ENCODE measurements at places on chromosomes 1 and 21. TPM values are rescaled to one million over a fixed set of nuclear protein-coding genes. Genes with fewer than 3 reads are reported as not detected.
A peak's percentile ranks its signal among the peaks of the same experiment; 100 is the strongest.

The UQCRHL gene
- total RNA-seq = 8.6 TPM

DNA sequence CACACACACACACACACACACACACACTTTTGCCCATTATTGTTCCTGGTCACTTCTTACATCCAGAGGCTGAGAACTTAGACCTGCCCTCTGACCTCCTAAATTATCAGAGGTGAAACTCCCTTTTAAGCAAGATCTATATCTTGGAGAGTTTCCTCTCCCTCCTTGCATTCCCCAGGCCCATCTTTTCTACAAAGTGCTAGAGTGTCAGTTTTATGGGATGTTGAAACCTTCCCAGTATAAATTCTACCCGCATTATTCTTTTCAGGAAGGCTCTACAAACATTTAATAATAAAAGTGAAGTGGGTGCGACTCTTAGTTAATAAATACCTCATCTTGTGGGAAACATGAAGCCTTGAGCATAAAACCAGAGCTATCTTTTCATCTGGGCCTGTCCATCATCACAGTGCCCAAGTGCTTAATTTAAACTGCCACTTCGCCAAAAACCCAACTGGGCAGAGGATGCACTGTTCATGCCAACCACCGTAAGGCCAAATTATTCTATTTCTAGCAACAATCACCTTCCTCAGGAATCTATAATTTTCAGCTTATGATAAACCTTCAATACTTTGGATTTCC, 458.2 kb upstream of the RUNX1 start:
- H3K4me3 ChIP-seq = no peak overlapping the region
- no peaks in the 10 kb centered on the region for H3K27me3 ChIP-seq
- DNase-seq = no peak
- peaks cover 29% of the 10 kb centered on the region for H3K4me1 ChIP-seq
- no peak overlapping the region for H3K27ac ChIP-seq

DNA sequence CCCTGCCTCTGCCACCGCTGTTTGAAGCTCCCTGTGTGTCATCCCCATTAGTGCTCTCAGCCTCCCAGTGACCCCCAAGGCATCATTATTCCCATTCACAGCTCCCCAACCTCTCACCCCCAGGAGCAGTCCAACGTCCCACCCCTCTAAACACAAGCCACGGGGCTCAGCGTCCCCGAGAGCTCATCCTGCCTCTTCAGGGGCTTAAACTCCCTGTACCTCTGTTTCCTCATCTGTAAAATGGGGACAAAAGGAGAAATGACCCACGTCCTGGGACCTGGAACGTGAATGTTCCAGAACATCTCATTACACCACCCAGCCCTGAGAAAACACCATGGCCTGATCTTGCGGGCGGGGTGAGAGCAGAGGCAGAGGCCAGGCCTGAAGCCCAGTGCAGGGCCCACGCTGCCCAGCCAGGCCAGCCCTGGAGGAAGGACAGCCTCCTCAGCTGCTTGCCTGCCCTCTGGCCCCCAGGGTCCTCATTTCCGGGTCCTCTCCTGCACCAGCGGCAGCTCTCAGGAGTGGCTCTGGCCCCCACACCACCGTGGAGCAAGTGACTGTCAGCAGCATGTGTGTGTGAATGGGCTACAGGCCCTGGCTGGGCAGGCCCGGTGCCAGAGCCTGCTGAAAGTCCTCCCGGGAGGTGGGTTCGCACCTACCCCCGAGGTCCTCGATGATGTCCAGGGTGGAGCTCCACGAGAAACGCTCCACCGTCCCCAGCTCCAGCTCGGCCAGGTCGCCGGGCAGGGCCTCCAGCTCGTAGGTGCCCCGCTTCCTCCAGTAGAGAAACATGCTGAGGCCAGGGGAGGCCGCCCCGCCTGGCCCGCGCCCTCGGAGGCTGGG, 14.1 kb upstream of the PLEKHG5 start:
- DNase-seq = no peak
- no peaks in the 10 kb centered on the region for H3K36me3 ChIP-seq
- H3K27ac ChIP-seq = no peak overlapping the region

DNA sequence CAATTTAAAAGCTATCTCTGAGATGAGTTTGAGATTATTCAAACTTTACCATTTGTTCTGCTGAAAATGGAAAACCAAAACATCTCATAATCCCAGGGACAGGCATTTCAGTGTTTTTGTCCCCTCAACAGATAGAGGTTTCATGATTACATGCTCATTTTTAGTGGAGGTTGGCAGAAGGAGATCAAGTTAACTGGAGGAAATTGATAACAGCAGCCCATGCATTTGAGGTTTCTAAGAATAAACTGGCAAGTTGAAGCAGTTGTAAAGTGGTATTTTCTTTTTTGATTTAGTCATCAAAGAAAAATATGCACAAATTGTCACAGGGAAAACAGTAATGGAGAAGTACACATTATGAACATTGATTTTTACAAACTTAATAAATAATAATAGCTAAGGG, 205.8 kb downstream of the PLA2G4A start:
- no peaks in the 10 kb centered on the region for H3K4me1 ChIP-seq
- H3K27ac ChIP-seq = no peak overlapping the region
- no peak for DNase-seq
- H3K4me3 ChIP-seq = no peak overlapping the region
- no peaks in the 10 kb centered on the region for H3K36me3 ChIP-seq
- H3K27me3 ChIP-seq = no peaks in the 10 kb centered on the region

GRCh38 chr1:10001016-10001665, 4.1 kb downstream of the RBP7 start:
- H3K4me3 ChIP-seq = no peak overlapping the region
- no peak for DNase-seq
- H3K36me3 ChIP-seq = no peaks in the 10 kb centered on the region
- no peak overlapping the region for H3K27ac ChIP-seq

GRCh38 chr1:230536641-230537155, 105.6 kb upstream of the COG2 start:
- H3K4me3 ChIP-seq = no peak overlapping the region
- no peak overlapping the region for H3K27ac ChIP-seq
- H3K27me3 ChIP-seq = no peaks in the 10 kb centered on the region
- H3K36me3 ChIP-seq = no peaks in the 10 kb centered on the region
- H3K4me1 ChIP-seq = no peaks in the 10 kb centered on the region
- no peak for DNase-seq

- no peaks in the 10 kb centered on the region for H3K27me3 ChIP-seq
- peak overlapping the region; percentile 24 for H3K4me3 ChIP-seq
- H3K4me1 ChIP-seq = no peaks in the 10 kb centered on the region
- H3K27ac ChIP-seq = no peak overlapping the region
Measured at GRCh38 chr21:37565530-37566223, 199.1 kb downstream of the DYRK1A start.

DNA sequence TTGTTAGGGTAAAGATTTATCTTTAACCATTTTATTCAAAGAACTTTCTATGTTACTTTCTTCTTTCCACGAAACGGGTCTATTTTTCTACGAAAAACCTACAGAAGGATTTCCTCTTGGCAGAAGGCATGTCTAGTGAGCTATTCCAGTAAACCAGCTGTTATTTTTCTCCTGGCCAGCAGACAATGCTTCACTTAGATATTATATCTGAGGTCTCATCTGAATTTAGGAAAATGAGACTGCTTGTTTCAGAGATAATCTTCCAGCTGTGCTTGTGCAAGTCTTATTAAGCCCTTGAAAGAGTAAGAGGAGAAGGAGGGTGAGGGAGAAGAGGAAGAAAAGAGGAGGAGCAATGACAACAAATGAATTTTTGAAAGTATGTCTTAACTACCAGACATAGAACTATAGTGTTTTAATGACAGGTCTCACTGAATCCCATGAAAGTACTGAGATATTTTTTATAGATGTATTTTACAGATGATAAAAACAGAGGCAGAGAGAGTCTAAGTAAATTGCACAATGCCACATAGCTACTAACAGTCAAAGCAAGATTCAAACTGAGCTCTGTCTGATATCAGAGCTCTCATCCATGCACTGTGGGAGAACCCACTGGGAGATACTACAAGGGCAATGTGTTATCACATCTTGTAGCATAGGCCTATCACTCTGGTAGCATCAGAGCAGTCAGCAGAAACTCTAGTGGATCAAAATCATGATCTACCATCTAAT, 54.6 kb upstream of the SAMSN1 start:
- DNase-seq = peak; percentile 28
- no peaks in the 10 kb centered on the region for H3K36me3 ChIP-seq
- H3K4me1 ChIP-seq = peaks cover 19% of the 10 kb centered on the region
- H3K27me3 ChIP-seq = no peaks in the 10 kb centered on the region

DNA sequence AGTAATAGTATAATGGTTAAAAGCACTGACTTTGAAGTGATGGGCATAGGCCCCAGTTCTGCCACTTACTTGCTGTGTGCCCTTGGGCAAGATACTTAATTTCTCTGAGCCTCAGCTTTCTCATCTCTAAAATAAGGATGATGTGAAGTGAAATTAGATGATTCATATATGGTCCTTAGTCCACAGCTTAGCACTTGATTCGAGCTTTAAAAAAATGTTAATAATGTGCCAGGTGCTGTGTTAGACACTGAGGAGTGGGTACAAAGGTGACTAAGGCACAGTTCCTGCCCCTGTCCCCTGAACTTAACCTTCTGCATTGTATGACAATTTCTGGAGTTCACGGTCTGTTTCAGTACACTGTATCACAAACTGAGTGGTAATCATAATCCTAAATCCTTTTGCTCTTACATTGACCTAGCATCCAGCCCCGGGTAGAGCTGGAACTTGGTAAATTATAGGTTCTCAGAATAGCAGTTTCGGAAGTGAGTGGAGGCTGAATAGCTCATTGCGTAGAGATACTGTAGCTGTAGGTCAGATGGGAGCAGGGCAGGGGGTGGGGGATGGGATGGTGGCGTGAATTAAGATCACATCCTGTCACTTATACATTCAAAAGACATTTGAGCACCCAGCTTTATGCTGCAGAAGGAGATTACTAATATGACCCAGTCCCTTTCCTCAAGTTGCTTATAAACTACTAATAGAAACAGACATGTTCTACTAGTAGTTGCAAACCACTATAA, 1.5 kb downstream of the ZNF691 start:
- H3K4me3 ChIP-seq = peak overlapping the region; percentile 79
- H3K4me1 ChIP-seq = peaks cover 6% of the 10 kb centered on the region
- no peak overlapping the region for H3K27ac ChIP-seq
- peaks cover 21% of the 10 kb centered on the region for H3K36me3 ChIP-seq
- no peak for DNase-seq
- H3K27me3 ChIP-seq = no peaks in the 10 kb centered on the region

The LIN9 gene
- total RNA-seq = 27.2 TPM

DNA sequence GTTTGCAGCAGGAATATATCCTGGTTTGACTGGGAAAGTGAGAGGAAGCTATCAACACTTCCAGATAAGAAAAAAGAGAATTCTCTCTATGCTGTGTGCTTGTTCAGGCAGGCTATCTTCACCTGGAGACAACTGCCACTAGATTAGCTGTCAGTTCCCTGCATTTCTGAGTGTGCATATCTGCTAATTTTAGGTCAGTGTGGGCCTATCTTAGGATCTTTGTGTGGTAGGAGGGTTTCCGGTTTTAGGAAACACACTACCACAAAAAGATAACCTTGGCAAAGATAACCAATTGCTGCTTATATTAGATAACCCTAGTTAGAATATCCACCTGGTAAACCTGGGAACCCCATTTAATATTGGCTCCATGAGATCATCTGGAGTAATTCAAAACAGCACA, 22.5 kb upstream of the GBP5 start:
- no peaks in the 10 kb centered on the region for H3K27me3 ChIP-seq
- H3K36me3 ChIP-seq = no peaks in the 10 kb centered on the region
- DNase-seq = no peak
- H3K4me1 ChIP-seq = no peaks in the 10 kb centered on the region
- H3K27ac ChIP-seq = no peak overlapping the region
- no peak overlapping the region for H3K4me3 ChIP-seq
